ENCODE measurements at places on chromosomes 6 and 20.

DNA sequence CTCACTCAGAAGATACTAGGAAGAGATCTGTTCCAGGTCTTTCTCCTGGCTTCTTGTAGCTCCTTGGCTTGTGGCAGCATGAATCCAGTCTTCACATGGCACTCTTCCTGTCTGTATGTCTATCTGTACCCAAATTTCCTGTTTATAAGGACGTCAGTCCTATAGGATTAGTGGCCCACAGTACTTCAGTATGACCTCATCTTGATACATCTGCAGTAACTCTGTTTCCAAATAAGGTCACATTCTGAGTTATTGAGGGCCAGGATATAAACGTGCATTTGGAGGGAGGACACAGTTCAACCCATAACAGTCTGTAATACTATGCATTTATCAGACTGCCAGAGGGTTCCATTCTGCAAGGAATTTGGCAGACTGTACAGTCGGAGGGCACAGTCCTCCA, 57.6 kb upstream of the DYNLRB1 start:
- no peak for DNase-seq

- peak; percentile 56 for DNase-seq
These were observed 154.3 kb downstream of the CCDC170 start for GRCh38 chr6:151647976-151648639.

DNA sequence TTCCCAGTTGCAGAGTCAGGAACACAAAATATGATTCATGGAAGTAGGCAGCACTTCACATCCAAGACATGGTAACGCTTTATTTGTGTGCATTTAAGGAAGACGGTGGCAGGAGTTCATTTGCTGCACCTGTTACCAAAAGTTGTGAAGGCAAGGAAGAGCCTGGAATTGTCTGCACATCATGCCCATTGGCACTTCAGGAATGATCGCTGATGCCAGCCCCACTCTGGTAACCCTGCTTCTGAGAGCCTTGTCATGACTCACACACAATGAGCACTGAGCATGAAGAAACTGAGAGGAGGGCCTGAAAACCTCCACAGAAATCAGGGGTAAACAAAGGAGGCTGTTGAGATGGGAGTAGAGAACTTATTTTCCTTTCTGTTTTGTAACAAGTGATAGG, 181.1 kb downstream of the RPS12 start:
- DNase-seq = no peak

DNA sequence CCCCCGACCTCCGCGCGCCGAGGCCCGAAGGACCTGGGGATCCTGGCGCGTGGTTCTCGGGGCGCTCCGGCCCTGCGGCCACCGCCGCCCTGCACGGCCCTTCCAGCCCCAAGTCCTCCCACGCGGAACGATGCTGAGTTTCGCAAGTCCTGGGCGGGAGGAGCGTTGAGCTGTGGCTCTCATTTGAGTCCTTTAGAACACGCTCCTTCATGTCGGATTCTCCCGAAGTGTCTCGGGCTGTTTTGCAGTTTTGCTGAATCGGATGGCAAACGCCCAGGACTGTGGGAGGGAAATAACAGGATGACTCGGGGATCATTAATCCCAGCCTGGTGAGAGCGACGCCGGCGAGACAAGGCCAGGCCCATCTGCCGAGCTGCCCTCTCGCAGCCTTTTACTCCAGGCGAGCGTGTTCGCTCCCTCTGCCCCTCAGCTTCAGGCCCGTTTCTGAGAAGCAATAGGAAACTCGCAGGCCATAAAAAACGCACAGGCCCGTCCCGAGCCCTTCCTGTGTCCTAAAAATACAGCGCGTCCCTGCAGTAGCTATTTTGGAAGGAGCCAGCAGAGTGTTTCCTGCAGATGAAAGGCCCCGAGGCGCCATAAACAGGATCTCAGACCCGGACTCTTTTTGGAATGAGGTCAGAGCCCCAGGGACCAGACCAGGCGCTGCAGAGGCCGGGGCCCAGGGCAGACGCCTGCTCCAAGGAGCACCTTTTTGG, 153.5 kb downstream of the DLL1 start:
- DNase-seq = no peak

DNA sequence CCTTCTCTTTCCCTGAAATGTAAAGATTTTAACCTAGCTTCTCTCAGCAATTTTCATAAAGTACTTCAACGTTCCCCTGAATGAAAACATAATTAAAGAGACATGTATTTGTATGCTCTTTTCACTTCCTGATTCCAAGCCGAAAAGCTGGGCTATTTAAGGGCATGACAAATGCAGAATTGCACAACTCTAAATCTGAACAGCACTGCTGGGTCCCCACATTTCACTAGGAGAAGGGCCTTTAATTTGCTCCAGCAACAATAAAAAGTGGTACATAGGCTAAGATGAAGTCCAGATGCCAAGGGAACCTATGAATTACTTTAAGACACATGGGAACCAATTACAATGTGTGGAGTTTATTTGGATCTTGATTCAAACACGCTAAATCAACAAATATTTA, 42.0 kb downstream of the IRAK1BP1 start:
- DNase-seq = no peak

DNA sequence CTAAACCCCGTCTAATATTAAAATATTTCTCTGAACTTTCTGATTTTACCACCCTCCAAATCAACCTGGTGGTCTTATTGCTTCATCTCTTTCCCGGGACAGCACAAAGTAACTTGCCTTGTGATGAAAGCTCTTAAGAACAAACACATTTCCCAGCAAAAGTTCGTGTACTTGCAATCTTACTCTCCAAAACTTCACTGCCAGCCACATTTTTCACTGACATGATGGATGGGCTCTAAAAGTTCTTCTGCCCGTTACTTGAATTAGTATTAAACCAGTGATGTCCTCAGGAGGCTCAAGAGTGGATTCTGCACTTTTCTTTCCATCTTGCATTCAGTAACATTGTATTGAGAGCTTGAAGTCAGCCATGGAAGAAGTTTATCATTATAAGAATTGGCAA, 731.6 kb upstream of the GJE1 start:
- no peak for DNase-seq

- DNase-seq = no peak
These were observed 44.7 kb downstream of the MYH7B start for GRCh38 chr20:35000311-35000921.

- DNase-seq = no peak
These were observed 50.0 kb downstream of the FOXF2 start for GRCh38 chr6:1439349-1439748.

GRCh38 chr20:31881945-31882344, 11.5 kb downstream of the TTLL9 start:
- no peak for DNase-seq

DNA sequence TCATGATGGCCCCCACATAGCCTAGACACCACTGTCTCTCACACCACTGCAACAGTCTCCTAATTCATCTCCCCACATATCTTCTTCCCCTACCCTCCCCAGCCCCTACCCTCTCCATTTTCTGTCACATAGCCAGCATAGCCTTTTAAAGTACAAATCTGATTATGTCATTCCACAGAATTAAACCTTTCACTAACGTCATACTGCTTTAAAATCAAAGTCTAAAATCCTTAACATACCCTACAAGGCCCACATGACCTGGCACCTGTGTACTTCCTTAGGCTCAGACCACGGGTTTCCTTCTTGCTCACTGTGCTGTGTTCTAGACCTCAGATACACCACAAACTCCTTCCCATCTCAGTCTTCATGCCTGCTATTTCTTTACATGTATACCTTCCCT, 5.9 kb downstream of the OSTM1 start:
- DNase-seq = no peak

- no peak for DNase-seq
These were observed 145.9 kb downstream of the CDC5L start for GRCh38 chr6:44533421-44533820.

DNA sequence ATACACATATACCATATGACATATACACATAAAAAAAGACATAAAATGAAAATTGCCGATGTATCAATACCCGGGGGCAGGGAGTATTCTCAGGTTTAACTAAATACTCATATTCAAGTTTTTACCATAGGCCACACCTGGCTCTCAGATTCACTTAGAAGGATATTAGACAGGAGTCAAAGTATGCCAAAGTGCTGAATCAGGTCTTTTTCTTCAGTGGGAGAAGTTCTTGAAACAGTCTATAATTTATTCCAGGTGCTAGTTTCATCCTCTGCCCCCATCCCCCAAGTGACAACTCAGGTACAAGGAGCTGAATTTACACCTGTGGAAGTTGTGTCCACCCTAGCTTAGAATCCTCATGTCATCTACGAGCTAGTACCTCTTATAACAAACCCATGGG, 8.5 kb upstream of the HLA-DRA start:
- DNase-seq = no peak

DNA sequence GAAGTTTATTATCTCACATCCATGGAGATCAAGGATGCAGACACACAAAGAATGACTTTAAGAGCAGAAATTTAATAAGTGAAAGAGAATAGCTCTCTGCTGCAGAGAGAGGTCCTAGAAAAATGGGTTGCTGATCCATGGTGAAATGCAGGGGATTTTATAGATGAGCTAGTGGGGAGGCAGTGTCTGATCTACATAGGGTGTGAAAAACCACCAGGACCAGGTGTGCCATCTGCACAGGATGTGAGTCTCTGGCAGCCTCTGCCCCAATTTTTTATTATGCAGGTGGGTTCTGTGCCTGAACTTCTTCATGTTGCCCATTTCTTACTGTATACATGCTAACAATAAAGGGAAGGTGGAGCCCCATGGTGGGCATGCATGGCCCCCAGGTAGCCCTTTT, 19.9 kb upstream of the NANP start:
- no peak for DNase-seq

DNA sequence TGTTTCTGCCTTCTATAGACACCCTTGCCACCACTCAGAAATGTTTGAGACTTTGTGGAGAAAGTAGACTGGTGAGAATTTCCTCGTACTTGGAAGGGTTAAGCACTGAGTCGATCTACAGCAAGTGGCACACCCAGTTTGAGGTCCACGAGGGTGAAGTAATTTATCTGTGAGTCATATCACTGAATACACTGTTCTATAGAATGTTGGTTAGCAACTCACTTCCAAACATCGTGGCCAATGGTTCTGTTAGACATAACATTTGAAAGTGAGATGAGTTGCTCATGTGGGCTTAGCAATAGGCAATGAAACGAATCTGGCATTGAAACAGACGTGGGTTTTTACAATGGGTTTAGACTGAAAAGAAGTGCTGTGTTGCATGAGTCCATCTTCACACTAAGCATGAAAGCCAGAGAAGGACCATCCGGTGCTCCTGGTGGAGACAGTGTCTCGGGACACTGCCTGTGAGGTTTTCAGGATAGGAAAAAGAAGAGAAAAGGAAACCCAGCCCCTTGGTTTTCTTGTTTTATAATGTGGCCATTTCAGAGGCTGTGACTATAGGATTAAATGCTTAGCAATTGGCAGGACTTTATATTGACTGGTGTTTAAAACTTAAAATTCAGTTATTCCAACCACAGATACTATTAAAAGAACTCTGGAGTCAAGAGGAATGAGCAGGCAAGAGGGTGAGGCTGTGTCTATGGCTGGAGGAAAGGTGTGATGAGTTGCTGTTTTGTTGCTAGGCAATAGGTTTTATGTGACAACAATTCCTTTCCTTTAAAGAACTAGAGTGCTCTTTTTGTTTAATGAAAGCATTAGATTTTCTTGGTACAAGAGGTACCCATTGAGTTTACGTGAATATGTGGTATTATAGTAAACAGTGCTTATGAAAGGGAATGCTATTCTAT, 31.0 kb upstream of the EZR start:
- DNase-seq = peak; percentile 84

GRCh38 chr6:144758602-144759001, 473.5 kb downstream of the UTRN start:
- no peak for DNase-seq

DNA sequence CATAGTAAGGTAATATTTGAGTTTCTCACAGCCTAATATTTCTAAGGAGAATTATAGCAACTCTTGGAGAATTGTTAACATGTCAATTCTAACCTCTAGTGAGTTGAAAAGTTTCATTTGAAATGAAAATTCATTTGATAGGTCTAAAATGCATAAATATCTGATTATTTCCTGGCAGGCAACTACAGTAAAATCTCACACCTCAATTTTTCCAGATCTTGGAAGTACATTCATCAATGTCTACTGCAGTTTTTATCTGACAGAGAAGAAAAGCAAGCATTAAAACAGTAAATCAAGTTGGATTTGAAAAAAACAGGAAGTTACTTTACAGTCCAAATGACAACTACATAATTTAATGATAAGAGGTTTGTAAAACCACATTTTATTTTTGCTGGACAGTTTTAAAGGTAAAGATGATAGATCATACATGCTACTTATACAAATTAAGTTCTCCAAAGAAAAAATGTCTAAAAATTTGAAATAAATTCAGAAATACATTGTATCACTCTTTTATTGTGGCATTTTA, 631.3 kb downstream of the EYS start:
- DNase-seq = no peak

GRCh38 chr6:161414180-161414579, 140.3 kb upstream of the AGPAT4 start:
- no peak for DNase-seq

GRCh38 chr20:38812182-38812581, 6.7 kb downstream of the PPP1R16B start:
- DNase-seq = no peak

DNA sequence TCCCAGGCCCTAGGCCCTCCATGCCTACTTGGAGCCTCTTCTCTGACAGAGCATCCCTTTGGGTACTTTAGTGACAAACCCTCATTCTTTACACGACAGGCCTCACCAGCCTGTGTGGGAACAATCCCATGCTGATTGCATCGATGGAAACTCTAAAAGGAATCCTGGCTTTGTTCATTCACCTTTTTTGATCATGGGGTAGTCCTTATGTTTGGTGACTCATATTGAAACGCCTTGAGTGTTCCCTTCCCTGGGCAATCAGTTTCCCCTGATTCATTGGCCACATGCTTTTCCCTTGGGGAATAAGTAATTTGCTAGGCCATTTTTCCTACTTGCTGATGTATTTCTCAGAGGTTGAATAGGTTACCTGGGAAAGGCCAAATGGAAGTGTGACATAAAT, 14.7 kb upstream of the TNFAIP3 start:
- DNase-seq = no peak

DNA sequence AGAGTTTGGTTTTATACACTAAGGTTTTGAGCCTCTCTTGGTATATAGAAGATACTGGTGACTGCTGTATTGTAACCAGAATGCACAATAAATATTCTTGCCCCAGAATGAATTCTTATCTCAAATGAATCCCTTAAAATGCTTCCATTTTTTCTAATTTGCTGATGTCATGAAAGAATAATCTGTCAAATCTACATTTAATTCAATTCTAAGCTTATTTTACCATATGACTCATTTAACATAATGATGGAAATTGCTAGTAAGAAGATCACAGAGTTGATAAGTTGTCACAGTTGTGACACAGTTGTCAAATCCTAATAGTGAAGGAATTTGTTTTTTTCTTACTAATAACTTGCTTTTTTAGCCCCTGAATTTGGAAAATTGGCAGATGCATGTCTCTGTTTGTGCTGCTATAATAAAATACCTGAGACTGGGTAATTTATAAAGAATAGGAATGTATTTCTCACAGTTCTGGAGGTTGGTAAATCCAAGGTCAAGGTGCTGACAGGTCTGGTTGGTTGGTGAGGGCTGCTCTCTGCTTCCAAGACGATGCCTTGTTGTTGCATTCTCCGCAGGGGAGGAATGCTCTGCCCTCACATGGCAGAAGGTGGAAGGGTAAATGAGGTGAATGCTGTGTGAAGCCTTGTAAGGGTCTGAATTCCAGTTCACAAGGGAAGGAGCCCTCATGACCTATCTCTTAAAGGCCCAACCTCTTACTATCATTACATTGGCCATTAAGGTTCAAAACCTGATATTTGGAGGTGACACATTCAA, 4.7 kb downstream of the ECT2L start:
- no peak for DNase-seq

- DNase-seq = no peak
These were observed 543.8 kb upstream of the JAG1 start for GRCh38 chr20:11217326-11218172.
